ENCODE measurements at places on chromosomes 13 and 19.

DNA sequence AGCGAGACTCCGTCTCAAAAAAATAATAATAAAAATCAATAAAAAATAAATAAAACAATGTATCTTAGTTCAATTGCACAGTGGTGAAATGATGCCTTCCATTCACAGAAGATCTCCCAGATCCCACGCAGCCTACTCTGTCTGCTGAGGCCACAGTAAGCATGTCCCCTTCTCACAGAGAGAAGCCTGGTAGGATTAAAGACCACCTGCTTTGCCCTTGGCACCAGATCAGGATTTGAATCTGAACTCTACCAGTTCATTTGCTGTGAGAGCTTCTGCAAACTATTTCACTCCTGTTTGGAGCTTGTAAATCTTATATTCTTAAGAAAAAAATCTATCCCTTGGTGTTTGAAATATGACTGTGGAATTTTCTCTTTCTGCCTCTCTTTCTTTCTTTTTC lies 2.2 kb upstream of the SLC7A1 start:
- DNase-seq: no peak

- peak; percentile 28 for DNase-seq
Observed at GRCh38 chr13:108961542-108962125, 332.2 kb downstream of the MYO16 start.

GRCh38 chr13:29474991-29475390 lies 120.5 kb downstream of the SLC7A1 start:
- DNase-seq: no peak

DNA sequence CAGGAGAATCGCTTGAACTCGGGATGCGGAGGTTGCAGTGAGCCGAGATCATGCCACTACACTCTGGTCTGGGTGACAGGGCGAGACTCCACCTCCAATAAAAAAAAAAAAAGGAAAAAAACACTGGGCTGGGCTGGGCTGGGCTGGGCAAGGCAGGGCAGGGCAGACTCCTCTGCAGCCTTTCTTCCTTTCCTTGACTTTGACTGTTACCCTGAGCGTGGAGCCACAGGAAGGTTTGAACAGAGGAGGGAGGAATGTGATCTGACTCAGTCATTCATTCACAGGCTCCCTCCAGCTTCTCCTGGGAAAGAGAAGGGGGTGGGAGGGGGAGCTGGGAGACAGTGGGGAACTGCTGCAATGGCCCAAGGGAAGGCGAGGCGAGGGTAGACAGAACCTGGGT lies 2.7 kb upstream of the ACTN4 start:
- no peak for DNase-seq

All from nephron progenitor cell (in vitro differentiated cells).